Hindlimb muscle (tissue), 1 donor: ENCODE measurements at places on chromosomes 2 and 18.

- DNase-seq, result no peak
Observed at GRCh38 chr18:63306249-63306648, 13.3 kb downstream of the BCL2 start.

GRCh38 chr2:189829102-189829833 is 45.0 kb downstream of the PMS1 start:
- DNase-seq, result no peak

- no peak for DNase-seq
Observed at GRCh38 chr2:239189711-239190131, 211.1 kb downstream of the HDAC4 start.

- DNase-seq, result peak; percentile 82
Observed at GRCh38 chr2:72271766-72272641, 124.3 kb upstream of the CYP26B1 start.

DNA sequence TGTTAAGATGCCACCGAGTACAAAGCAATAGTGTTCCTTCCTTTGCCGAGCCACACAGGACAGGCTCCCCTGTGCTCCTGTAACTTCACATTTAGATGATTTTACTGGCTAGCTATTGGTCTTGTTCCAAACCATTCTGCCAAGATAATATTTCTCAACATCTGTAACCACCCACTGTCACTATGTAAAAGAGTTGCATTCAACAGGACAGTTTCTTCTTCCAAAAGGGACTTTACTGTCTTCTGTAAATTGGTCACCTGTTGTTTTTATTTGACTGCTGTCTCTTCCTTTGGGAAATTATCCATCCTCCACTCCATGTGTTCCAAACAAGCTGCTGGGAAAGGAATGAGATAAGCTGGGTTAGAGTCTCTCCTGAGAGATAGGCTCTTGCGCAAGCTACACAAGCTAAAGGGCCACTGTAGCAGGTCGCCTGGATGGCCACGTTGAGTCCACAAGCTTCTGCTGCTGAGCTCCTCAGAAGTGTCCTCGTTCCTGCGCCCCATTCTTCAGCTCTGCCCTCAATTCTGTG is 14.4 kb upstream of the BZW1 start:
- no peak for DNase-seq

GRCh38 chr2:174023591-174024523 is 58.7 kb upstream of the SP3 start:
- DNase-seq, result peak; percentile 62

DNA sequence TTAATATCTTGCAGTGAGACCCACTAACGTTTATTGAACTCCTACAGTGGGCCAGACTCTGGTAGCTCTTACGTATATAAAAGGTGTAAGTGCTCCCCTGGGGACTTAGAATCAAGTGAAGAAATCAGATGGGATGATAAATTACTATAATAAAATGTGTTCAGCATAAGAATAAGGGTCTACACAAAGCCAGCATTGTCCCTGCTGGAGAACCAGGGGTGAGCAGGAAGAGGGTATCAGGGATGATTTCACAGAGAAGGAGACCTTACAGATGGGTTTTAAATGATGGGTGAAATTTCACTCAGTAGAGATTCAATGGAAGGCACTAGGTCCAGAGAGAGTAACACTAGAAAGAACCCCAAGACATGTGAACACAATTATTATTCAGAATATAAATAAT is 20.7 kb downstream of the NRXN1 start:
- DNase-seq, result no peak

DNA sequence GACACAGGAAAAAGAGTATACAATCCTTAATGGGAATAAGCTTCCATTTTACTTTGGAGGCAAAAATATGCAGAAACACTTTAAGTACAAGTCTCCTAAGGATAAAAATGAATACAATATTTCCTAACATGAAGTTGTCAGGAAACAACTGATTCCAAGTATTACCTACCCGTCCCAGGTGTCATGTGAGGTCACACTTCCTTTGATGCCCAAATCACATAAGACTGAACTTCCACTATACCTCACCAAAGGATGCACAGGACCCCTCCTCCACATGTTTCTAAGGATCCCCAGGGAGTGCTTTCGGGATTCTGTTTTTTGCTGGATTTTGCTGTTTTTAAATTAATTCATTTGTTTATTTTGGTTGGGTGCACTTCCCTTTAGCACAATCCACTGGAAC is 438.5 kb upstream of the TCF4 start:
- DNase-seq, result no peak

DNA sequence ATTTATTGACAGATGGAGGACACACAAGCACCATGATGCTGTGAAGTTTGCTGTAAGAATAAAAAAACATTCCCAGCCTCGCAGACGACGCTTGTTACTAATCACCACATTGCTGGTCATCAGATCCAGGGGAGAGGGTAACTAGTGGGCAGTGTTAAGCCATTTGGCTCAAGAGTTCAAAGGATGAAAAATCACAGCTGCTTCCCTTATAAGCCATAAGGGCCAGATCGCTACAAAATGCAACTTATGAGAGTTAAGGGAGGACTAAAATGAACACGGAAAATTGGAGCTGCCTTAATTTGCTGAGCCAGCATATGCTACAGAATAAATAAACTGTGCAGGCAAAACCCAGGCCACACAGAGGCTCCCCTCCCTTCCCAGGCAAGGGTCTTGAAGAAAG is 522.6 kb downstream of the TDRD15 start:
- DNase-seq, result no peak

- no peak for DNase-seq
Observed at GRCh38 chr2:43370705-43371104, 144.3 kb upstream of the ZFP36L2 start.

GRCh38 chr2:26915316-26915715 is 55.1 kb upstream of the MAPRE3 start:
- DNase-seq, result no peak

DNA sequence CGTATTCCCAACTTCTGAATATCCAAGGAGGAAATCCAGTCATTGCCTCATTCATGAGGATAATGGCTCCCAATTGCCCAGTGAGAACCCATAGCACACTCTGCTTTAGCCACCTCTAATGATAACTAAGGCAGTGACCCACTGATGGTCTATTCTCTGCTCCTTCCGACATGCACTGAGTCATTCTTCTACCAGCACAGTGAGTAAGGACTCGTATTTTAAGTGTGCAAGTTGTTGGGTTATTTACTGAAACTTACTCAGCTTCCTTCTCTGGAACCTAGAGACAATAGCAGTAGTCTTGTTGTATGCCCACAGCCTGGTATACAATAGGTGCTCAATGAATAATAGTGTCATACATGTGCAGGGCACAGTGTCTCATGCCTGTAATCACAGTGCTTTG is 81.1 kb upstream of the ZNF397 start:
- DNase-seq, result no peak

DNA sequence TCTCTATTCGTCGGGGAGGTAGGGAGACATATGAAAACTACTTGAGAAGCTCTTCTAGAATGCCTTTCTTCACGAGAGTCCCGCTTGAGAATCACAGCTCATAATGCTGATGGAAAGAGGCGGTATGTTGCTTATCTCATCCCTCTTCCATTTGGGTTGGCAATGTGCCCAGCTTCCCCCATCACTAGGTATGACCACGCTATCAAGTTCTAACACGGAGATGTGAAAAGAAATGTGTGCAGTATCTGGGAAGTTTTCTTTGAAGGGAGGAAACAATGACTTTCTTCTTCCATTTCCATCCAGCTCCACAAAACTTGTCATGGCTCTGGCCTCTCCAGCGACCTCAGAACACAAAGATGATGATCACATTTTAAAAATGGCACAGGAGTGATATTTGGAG is 742.4 kb downstream of the DCDC2C start:
- DNase-seq, result no peak

DNA sequence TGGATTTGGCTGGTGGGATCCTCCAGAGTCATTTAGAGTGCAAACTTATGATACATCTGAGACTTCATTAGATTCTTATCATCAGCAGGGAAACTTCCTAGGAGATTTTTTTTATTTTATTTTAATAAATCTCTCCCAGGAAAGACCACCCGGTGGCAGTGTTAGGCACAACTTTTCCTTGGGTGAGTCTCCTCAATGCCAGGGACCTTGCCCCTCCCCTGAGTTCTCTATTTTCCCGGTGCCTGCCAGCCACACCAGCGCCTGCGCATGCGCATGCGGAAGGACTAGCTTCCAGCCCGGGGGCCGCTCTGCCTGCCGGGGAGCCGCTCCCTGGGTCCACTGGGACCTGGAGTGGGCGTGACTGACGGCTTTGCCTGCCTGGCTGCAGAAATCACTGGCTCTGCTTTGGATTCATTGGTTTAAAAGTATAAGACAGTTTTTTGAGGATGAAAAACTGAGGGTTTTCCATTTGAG is 86.6 kb downstream of the TMEM182 start:
- DNase-seq, result peak; percentile 67

- no peak for DNase-seq
Observed at GRCh38 chr2:142714600-142714999, 162.9 kb upstream of the KYNU start.

DNA sequence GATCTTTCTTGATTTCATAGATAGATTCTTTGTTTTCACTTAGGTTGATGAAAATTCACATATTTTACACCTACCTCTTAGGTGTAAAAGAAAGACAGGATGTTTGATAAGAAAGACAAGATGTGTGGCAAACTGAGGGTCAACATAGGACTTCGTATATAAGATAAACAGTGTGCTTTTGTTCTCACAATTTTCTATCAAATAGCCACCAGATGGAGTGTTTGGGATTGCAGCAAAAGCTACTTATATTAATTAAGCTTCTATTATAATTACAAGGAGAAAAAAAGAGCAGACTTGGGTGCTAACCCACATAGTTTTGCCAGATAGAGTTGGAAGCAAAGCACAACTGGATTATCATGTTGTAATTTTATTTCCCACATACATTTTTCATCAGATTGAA is 232.9 kb downstream of the CDH7 start:
- DNase-seq, result no peak

GRCh38 chr2:65775839-65776238 is 343.4 kb upstream of the SPRED2 start:
- DNase-seq, result no peak

DNA sequence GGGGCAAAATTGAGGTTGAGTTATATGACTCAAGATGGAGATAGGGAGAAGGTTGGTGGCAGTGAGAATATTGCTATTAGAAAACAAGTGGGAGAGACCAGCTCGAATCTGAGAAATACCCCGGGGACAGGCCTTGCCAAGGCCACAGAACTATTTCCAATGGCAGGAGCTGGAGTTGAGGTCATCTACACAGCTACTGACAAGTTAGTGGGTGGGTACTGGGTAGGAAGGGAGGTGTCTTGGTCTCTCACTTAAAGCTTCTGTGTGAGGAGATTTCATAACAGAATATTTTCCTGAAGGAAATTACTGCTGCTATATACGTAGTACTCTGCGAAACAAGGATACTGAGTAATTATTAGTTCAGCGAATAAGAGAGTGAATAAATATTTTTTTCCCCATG is 69.4 kb upstream of the ITPRID2 start:
- no peak for DNase-seq

GRCh38 chr2:241551599-241551997 is 6.9 kb upstream of the BOK start:
- DNase-seq, result no peak

- DNase-seq, result no peak
Observed at GRCh38 chr2:150938527-150938926, 323.1 kb downstream of the RBM43 start.

DNA sequence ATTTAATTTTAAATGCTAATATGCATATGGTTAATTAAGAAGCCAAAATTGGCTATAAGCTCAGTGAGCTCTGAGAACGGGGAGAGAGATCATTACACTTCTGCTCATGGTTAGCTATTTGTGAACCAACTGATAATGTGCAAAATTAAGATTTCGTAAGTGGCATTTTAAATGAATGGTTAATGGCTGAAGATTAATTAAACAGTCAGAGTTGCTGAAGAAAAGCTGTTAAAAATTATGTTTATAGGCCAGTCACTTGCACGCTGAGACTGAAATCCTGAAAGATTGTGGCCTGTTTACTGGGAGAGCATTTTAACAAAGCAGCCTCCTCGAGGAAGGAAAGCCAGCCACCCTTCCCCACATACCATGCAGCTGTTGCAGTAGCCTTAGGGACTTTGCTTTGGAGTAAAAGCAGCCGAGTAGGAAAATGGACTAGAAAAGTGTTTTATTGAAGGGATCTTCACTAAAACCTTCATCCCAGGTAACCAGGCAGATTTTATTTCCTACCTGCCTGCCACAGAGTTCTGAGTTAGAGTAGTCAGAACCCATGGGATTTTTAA is 218.8 kb upstream of the NRP2 start:
- DNase-seq, result peak; percentile 14

GRCh38 chr2:109340381-109340780 is 211.4 kb downstream of the SH3RF3 start:
- DNase-seq, result no peak

DNA sequence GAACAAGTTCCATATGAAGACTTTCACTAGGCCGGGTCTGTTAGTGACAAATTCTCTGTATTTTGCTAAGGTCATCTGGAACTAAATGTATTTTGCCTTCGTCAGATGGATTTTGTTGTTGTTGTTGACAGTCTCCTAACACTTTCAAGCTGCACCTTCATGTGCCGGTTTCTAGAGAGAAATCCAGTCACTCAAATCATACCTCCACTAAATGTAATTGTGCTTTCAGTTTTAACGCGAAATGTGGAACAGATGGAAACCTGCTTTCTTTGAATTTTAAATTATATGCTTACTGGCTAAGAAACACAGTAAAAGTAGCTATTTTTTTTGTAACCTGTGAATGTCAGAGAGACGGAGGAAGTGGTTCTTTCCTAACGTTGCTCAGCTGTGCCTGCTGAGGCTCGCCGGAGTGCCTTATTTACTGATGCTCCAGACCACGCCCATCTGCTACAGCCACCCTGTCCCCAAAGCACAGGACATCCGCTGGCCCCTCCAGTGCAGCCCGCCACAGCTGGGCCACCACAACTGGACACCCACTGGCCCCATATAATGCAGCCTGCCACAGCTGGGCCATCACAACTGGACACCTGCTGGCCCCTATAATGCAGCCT is 134.7 kb downstream of the PXDN start:
- DNase-seq, result no peak

DNA sequence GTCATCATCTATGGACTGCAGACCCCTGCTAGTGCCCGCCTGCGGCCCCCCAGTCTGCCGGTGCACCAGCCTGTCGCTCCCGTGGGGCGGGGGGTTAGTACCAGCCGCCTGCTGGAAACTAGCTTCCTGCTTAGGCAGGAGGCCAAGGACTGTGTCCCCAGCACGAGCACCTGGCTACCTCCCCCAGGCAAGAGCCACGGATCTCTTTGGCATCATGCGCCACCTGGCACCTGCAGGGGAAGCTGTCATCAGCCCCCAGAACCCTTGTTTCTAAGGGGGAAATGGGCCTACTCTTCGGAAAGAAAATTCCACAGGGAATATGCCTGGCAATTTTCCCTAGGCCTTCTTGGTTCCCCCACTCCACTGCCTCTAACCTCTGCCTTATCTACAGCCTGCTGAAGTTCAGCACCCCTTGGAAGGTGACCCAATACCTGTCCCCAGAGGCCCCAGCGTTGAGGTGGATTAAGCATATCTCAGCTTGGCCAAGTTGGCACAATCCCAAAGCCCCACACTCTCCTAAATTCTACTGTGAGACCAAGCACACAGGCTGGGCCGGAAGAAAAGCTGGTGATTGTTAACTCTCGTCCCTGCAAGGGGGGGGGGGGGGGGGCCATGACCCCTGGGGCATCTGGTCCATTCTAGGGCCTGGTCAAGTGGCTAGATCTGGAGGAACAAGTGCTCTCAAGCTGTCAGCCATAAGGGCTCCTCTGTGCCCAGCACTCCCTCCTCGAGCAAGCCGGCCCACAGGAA is 62.0 kb upstream of the POMC start:
- no peak for DNase-seq
